Tibial nerve (tissue), 4 donors: ENCODE measurements at places on chromosomes 16 and 17. TPM values are rescaled to one million over a fixed set of nuclear protein-coding genes. Genes with fewer than 3 reads are reported as not detected.

The PKMYT1 gene
- 1.3 TPM for total RNA-seq

The NPIPB5 gene
- 339 TPM for total RNA-seq

The CLDN6 gene
- total RNA-seq = not detected

The IL17C gene
- not detected for total RNA-seq

DNA sequence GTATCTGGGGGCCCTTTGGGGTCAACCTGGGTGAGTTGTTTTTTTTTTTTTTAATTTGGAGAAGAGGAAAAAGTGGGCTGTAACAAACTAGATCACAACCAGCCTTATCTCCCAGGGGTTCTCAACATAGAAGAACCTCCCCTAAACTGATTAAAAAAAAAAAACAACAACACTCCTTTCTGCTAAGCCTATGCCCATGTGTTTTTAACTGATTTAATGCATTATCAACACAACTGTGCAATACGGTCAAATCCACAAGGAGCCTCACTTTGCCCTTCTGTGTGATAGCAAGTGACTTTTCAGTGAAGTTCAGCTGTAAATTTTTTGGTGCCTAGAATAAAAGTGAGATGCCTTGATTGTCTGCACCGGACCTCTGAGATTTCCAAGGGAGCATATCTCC is 646 bp downstream of the MYH11 start:
- DNase-seq = no peak
